ENCODE measurements at places on chromosomes 4 and X. TPM values are rescaled to one million over a fixed set of nuclear protein-coding genes. Genes with fewer than 3 reads are reported as not detected.

- DNase-seq: no peak
Observed at GRCh38 chr4:41569961-41570360, 32.0 kb downstream of the LIMCH1 start.

DNA sequence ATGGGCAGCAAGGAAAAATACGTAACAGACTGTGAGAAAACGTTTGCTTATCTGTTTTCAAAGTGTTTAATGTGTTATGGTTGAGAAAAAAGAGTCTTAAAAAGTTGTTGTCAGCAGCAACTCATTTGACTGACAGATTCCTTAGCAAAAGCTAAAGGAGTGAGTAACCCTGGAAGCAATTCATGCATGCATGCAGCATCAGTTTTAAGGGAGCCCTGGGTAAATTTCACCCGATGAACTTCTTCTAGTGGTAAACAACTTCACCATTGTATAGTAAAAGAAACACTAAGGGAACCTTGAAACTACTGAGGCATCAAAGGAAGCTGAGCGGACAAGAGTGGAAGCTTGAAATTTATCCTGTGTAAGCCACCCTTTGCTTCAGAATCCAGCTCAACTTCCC lies 583.2 kb upstream of the INTU start:
- DNase-seq: no peak

DNA sequence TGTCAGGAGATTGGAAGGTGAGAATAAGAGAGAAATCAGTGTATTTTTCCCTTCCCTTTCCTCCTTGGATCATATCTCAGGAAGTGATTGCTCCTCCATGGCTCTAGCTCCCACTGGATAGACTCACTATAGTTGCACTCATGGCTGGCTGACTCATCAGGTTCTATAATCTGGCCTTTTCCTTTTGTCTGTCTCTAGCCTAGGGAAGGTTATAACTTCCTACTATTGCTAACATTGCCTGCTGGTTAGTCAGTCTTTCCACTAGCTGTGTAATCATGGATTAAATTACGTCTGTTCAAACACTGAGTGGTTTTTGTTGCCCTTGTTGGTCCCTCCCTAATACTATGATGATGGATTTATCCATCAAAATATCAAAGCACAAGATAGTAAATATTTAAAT lies 195.5 kb upstream of the VEGFC start:
- DNase-seq: no peak

DNA sequence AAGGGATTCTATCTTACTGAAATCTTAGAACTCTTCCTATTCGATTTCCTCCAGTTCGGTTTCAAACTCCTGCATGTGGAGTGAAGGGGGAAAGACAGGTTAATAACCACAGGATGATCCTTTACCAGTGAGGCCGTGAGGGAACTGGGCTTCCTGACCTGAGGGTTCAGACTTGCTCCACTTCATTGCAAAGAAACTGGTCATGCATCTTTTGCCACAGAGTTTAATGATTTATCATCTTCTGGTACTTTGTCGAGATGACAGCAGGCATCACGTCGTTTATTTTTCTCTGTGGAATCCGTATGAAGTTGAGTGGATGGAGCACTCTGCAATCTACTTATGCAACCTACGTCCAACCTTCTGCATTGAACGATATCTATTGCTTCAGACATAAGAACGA lies 145.9 kb upstream of the NLGN4X start:
- no peak for DNase-seq

HSFX2 gene
- total RNA-seq: not detected

THAP9 gene
- 3.8 TPM for total RNA-seq

KLHL13 gene
- 0.58 TPM for total RNA-seq

DNA sequence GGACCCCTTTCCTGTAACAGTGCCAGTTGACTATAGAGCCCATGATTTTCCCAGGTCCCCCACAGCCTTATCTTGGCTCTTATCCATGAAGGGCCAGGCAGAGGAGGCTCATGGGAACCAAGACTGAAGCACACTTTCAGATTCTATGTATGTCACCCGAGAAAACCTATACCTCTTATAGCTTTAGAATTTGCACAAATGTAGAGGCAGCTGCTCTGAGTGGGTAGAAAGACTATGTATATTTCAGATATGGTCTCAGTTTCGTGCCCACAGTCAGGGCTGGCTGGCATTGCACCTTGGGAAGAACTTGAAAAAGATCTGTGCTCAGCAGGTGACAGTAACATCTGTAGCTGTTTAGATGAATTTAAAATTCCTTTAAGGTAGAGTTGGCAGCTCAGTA lies 8.3 kb upstream of the LNX1 start:
- DNase-seq: no peak

SH3D19 gene
- 125 TPM for total RNA-seq

MAOB gene
- total RNA-seq: 38.9 TPM

DNA sequence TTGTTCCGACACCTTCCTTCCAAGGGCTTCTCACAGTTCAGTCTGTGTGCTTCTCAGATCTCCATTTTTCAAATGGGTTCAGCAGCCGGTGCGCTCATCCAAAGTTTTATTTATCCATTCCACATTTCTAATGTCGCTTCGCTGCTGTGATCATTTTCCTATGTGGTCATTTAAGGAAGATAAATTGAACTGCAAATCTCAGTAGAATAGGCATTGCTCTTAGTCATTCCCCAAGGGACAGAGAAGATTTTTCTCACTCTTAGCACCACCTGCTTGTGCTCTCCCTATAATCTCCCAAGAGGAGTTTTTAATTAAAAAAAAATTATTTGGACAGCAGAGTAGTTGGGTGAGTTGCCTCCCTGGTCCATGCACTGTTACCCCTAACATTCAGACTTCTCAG lies 278.9 kb upstream of the GATB start:
- DNase-seq: no peak

DNA sequence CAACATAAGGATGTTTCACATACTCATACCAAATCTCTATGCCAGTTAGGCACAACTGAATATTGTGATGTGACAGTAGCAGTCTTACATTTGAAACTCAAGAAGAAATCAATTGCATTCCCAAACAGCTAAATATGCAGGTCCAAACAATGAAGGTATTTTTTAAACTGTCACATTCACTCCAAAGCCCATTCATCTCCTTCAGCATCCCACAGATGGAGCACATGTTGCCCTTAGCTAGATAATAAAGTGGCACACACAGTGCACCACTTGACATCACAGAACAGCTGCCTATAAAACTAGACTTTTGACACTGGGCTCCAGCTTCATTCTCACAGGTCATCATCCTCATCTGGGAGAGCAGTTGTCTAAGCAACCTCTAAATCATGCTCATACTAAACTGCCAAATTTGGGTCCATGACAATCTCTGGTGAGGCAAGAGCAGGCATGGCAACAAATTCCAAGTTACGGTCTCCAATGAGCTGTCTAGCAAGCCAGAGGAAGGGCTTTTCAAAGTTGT lies 26.2 kb upstream of the ARHGEF6 start:
- DNase-seq: no peak

DNA sequence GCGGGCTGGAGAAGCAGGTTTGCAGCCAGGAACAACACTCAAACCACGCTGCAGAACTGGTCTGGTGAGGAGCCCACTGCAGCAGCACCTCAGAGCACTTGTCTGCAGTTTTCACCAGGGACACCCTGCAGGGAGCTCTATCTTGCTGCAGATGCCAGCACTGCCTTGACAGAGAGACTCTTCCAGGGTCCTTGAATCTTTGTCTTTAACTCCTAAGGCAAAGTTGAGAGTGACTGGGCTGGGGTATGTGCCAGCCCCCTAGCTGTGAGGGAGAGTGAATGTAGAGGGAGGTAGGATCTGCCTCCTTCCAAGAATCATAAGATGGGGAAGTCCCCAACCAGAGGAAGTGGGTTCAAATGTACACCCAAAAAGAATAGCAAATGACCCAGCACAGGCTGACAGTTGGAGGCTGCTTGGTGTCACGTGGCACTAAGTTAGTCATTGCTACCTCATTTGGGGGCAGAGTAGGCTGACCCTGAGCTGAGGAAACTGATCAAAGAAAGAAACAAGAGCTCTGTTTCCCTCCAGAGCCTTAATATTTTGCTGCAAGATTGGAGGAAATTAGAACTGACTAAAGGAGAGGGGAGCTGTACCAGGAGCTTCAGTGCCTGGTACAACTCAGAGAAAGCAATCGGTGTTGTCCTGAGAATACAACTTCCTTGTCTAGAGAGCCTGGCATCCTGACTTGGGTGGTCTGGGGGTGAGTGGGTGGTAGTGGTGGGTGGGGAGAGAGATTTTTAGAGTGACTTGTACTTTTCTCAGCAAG lies 28.2 kb upstream of the HUWE1 start:
- peak; percentile 68 for DNase-seq

DNA sequence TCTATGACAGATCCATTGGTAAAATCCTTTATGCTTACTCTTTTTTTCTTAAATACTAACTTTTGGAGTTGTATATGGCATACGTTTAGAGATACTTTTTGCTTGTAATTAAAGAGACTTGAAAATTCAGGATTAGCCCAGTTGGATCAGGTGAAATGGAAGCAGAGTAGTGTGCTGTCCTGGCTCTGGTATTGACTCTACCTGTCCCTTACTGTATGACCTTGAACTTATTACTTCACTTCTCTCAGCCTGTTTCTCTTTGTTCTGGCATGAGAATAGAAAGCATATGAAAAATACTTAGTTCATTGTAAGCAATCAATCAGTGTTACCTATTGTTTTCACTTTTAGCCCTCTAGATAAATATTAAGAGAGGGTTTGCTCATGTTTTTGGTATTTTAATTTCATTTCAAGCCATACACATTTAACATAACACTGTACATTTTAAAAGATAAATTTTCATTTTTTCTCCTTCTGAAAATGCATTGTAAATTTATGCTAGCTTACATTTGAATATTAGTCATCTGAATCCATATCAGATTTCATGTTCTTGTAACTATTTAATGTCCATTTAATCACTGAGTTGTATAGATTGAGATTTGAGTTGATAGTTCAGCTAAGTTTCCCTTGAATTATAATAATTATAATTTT lies 35.9 kb downstream of the GUCY1B1 start:
- no peak for DNase-seq

GRCh38 chr4:83589279-83589678 lies 53.4 kb downstream of the GPAT3 start:
- no peak for DNase-seq

CCKAR gene
- not detected for total RNA-seq
